ENCODE measurements at places on chromosomes 7 and 10.
A peak's percentile ranks its signal among the peaks of the same experiment; 100 is the strongest.

DNA sequence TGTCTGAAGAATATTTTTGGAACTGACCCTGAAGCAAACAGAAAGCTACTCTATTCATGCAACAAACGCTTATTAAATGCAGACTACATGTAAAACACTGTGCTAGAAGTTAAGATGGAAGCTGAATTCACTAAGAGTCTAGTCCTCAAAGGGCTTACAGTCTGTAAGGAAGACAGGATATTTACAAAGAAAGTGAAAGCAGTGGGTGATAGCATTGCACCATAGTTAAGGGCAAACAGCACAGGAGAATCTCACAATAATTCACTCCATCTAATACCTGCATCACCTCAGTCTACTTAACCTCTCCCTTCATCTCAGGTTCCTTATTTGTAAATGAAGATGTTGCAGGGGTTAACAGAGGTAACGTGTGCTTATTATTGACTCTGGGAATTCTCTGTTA is 360.0 kb upstream of the AOAH start:
- no peak for DNase-seq

DNA sequence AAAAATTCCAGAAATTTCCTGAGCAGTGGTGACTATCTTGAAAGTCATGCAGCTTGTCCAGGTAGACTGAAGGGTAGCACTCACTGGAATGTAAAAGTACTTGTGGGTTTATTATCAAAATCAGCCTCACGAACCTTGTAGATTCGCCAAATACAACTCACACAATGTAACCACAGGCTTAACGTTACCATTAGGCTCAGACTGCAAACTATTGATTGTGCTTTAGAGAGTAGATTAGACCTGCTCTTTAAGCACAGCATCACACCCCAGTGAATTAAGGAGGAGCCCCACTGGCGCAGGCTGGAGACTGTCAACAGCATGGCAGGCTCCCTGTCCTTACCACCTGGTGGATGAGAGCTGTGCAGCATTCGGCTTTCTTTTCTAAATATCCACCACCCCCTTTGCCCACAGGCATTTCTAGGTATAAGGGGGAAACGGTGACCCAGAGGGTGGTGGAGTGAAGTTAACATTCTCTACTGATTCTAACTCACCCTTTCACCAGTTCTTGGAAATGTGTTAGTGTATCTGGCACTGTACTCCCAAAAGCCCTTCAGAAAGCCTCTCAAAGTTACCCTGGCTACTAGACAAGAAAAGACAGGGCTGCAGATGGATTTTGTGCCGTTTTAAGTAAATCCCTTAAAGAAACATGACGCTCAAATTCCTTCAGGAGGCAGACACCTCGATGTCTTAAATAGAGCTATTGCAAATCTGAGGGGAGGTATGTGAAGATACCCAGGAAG is 56.6 kb downstream of the GSDME start:
- no peak for DNase-seq

DNA sequence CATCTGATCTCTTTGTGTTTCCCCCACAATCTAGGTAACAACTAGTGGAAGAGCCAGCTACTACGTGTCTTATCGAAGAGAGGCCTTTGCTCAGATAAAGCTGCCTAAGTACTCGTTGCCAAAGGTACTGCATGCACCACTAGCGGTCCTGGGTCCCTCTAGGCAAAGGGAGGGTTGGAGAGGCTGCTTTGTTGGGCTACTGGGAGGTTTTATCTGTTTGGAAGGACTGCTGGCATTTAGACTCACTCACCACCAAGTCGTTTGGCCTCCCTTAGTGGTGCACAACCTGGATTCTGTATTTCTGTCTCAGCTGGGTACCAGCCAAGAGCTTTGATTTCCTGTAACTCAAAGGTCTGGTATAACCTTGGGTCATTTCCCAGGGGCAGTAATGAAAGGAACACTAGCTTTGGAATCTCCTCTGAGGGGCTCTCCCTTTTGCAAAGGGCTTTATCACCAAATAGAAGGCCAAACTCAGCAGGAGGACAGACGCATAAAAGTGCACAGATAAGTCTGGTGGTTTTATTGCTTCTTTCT is 498.3 kb downstream of the SORCS3 start:
- DNase-seq, result no peak

GRCh38 chr7:149771720-149772240 is 1.6 kb downstream of the ZNF467 start:
- DNase-seq, result peak; percentile 80

GRCh38 chr7:94396596-94396995 is 1.9 kb downstream of the COL1A2 start:
- no peak for DNase-seq

GRCh38 chr10:118804262-118804773 is 49.5 kb upstream of the CACUL1 start:
- no peak for DNase-seq
